ENCODE measurements at places on chromosomes 2 and 18. TPM values are rescaled to one million over a fixed set of nuclear protein-coding genes. Genes with fewer than 3 reads are reported as not detected.

- no peak overlapping the region for H3K27ac ChIP-seq
- peaks cover 4% of the 10 kb centered on the region for H3K27me3 ChIP-seq
These were observed 193.2 kb downstream of the LTBP1 start for GRCh38 chr2:33139949-33140348.

DNA sequence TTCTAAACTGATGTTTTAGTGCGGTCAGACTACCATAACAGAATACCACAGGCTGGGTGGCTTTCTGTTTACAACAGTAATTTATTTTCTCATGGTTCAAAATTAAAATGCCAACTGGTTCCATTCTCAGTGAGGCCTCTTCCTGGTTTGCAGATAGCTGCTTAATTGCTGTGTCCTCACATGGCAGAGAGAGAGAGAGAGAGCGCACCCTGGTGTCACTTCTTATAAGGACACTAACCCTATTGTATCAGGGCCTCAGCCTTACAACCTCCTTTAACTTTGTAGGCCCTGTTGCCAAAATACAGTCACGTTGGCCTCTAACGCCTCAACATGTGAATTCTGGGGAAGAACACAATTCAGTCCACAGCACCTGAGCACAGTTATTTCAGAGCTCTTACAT, 37.5 kb upstream of the ZNF385B start:
- H3K27me3 ChIP-seq, result no peaks in the 10 kb centered on the region
- H3K27ac ChIP-seq, result no peak overlapping the region

CDKL4 gene
- total RNA-seq, result not detected

- H3K27ac ChIP-seq, result no peak overlapping the region
- no peaks in the 10 kb centered on the region for H3K36me3 ChIP-seq
- H3K4me3 ChIP-seq, result no peak overlapping the region
- no peaks in the 10 kb centered on the region for H3K4me1 ChIP-seq
- no peak for DNase-seq
- no peaks in the 10 kb centered on the region for H3K27me3 ChIP-seq
These were observed 382.9 kb downstream of the DSEL start for GRCh38 chr18:67133669-67134068.

FBXO48 gene
- 1.4 TPM for total RNA-seq

PEX13 gene
- total RNA-seq, result 20.0 TPM

ARHGEF4 gene
- total RNA-seq, result 0.05 TPM

C2orf81 gene
- 1.9 TPM for total RNA-seq

DNA sequence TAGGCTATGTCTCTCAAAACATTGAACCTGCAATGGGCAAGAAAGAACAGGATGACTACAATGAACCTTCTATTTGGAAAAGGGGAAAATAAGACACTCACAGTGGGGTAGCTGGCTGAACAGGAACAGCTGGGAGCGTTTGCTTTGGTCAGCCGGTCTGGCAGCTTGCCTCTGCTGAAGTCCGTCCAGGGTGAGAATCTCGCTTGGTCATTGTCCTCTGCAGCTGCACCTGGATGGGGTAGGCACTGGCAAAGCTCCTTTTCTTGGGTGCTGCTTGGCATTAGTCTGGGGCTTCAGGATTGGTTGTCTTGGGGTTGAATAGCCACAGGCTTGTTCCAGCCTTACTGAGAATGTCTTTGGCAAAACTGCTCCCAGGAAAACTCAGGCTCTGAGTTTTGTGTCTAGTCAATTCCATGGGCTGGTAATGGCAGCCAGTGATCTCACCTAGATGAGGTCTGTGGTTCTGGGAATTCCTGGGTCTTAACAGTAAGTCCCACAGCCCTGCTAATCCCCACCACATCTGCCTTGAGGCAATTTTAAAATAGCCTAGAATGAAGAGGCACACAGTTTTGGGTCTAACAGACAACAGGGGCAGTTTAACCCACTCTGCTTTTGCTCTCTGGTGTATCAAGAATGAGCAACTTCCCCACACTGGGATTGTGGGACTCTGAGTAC, 13.4 kb downstream of the NEDD4L start:
- DNase-seq, result no peak
- no peak overlapping the region for H3K27ac ChIP-seq
- H3K4me1 ChIP-seq, result no peaks in the 10 kb centered on the region
- no peaks in the 10 kb centered on the region for H3K36me3 ChIP-seq
- no peak overlapping the region for H3K4me3 ChIP-seq

DNA sequence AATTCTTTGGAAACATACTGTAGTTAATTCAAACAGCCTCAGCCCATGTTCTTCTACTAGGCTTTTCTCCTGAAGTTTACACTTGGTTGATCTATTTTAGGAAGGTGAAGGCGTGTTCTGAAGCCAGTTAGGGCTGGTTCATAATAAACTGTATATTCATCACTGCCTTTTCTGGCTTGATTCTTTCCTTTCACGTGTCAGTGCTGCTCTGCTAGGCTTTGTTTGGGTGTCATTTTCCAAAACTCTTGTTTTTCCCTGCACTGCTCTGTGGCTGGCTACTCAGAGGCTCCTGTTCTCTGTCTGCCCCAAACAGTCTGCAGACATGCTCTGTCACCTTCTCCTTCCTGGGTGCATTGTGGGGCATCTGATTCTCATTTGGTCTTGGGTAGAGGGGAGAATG, 136.1 kb downstream of the PARD3B start:
- H3K4me1 ChIP-seq, result no peaks in the 10 kb centered on the region
- H3K27ac ChIP-seq, result no peak overlapping the region
- DNase-seq, result no peak
- H3K4me3 ChIP-seq, result no peak overlapping the region

- H3K4me3 ChIP-seq, result no peak overlapping the region
- DNase-seq, result no peak
- H3K4me1 ChIP-seq, result peaks cover 24% of the 10 kb centered on the region
These were observed 222.7 kb downstream of the PHLPP1 start for GRCh38 chr18:62938006-62938405.

- no peaks in the 10 kb centered on the region for H3K4me1 ChIP-seq
- H3K27ac ChIP-seq, result no peak overlapping the region
- no peak overlapping the region for H3K4me3 ChIP-seq
- H3K27me3 ChIP-seq, result peaks cover 2% of the 10 kb centered on the region
- no peak for DNase-seq
These were observed 102.8 kb upstream of the CTDP1 start for GRCh38 chr18:79576686-79577351.

GRCh38 chr2:217943446-217944321, 59.1 kb downstream of the TNS1 start:
- no peak overlapping the region for H3K4me3 ChIP-seq
- H3K36me3 ChIP-seq, result no peaks in the 10 kb centered on the region
- no peak overlapping the region for H3K27ac ChIP-seq
- H3K4me1 ChIP-seq, result no peaks in the 10 kb centered on the region
- peak; percentile 2 for DNase-seq
- peaks cover 5% of the 10 kb centered on the region for H3K27me3 ChIP-seq

CHRND gene
- total RNA-seq, result not detected

CREG2 gene
- total RNA-seq, result not detected

DNA sequence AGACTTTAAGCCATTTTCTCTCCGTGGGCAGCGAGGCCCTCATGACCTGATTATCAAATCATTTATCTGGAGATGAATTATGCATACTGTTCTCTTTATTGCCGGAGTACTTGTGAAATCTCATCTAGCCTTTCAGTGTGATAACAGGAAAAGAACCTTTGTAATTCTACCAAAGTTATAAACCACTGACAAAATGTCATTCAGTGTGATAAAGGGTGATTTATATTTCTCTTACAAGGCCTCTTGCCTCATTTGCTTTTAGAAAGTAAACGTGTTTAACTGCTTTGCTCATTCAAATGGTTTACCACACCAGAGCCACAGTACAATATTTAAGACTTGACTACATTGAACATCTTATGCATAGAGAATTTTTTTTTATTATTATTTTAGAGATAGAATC, 13.8 kb downstream of the MTCL1 start:
- no peak for DNase-seq
- H3K27ac ChIP-seq, result no peak overlapping the region
- H3K27me3 ChIP-seq, result peaks cover 12% of the 10 kb centered on the region
- no peak overlapping the region for H3K4me3 ChIP-seq

- H3K4me3 ChIP-seq, result no peak overlapping the region
- peaks cover 4% of the 10 kb centered on the region for H3K36me3 ChIP-seq
- no peak for DNase-seq
- H3K27me3 ChIP-seq, result peaks cover 2% of the 10 kb centered on the region
- H3K27ac ChIP-seq, result no peak overlapping the region
These were observed 107.4 kb upstream of the CTDP1 start for GRCh38 chr18:79572093-79572780.

PIEZO2 gene
- not detected for total RNA-seq

- peaks cover 7% of the 10 kb centered on the region for H3K27me3 ChIP-seq
- H3K27ac ChIP-seq, result no peak overlapping the region
- H3K36me3 ChIP-seq, result no peaks in the 10 kb centered on the region
- no peak overlapping the region for H3K4me3 ChIP-seq
- DNase-seq, result no peak
- no peaks in the 10 kb centered on the region for H3K4me1 ChIP-seq
These were observed 16.2 kb upstream of the TMEM178A start for GRCh38 chr2:39649511-39649910.

All from activated T-helper 1 cell treated with anti-CD3 and anti-CD28 coated beads, Interleukin-12 subunit alpha, Interleukin-12 subunit beta, Interleukin-2, Interleukin-4 antibody, amounts not matched to agents 30 ng/mL and 10 ng/mL and 1 ng/mL, durations not matched to agents 14 hours and 24 hours and 36 hours (primary cell).